ENCODE measurements at places on chromosomes 3 and 15.

DNA sequence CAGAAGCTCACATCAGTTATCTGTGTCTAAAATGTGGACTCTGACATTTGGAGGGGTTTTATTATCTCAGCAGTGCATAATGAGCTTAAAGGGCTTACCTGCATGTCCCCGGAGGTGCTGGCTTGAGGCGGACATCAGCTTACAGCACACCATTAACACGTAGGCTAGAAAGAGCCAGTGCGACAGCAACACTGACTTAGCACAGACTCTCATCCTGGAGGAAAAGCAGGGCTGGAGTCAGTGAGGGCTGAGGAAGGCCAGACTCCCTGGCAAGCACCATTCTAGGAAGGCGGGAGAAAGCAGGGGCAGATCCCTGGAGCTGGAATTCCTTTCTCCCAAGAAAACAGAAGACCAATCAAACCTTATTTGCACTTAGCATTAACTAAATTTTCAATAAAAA is 51.7 kb downstream of the TAFA4 start:
- no peak for DNase-seq

GRCh38 chr3:42717306-42717705 is 14.7 kb upstream of the HHATL start:
- no peak for DNase-seq

GRCh38 chr15:71611553-71612396 is 198.6 kb upstream of the NR2E3 start:
- DNase-seq = no peak

GRCh38 chr3:32597656-32598055 is 27.0 kb upstream of the DYNC1LI1 start:
- DNase-seq = no peak

GRCh38 chr3:136334209-136334608 is 84.1 kb downstream of the PCCB start:
- no peak for DNase-seq

DNA sequence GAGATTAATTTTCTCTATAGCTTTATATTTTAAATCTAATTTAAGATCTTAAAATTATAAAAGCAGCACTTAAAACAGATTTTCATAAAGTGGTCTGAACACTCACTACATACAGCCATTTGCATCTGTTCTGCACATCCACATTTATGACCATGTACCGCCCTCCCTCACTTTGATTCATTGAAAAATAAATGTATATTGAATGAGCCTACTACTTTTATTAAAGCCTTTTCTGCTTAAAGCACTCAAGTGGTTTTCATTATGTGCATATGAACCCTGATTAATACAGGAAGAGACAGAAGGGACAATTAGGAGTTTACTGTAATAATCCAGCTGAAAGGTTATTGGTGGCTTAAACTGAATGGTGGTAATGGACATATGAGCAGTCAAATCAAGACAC is 129.4 kb downstream of the DLG1 start:
- DNase-seq = no peak

DNA sequence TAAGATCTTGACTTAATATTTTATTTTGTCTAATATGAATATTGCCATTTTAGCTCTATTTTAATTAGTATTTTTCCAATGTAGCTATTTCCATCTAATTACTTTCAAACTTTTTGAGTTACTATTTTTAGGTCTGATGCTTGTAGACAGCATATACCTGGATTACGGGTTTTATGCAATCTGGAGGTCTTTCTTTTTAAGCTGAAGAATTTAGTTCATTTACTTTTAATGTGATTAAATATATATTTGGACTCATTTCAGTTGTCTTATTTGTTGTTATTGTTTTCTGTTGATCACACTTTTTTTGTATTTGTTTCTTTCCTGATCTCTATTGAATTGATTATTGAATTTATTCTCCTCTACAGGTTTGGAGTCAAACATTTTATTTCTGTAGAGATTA is 30.3 kb downstream of the THRB start:
- DNase-seq = no peak

GRCh38 chr3:142779591-142779990 is 55.8 kb downstream of the TRPC1 start:
- DNase-seq = no peak

GRCh38 chr3:14457999-14458398 is 55.6 kb downstream of the SLC6A6 start:
- DNase-seq = no peak

DNA sequence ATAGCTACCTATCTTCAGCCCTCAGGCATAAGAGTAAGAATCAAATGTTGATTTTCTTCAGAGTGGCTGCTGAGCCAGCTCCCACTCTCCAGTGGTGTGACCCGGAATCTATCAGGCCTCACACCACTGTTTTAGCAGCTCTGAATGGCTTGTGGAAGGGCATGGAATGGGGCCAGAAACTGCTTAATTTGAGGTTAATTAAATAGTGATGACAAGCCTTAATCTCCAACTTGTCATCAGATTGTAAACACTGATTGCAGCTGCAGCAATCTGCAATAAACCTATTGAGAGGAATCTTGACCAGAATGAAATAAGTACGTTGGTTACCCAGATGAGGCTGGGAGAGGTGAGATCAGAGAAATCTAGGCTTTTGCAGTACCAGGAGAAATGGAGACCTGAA is 317.4 kb downstream of the FHIT start:
- no peak for DNase-seq

GRCh38 chr3:131324923-131325322 is 56.7 kb upstream of the NUDT16 start:
- DNase-seq = no peak

- peak; percentile 41 for DNase-seq
Measured at GRCh38 chr3:46923559-46924350, 46.2 kb downstream of the PTH1R start.

DNA sequence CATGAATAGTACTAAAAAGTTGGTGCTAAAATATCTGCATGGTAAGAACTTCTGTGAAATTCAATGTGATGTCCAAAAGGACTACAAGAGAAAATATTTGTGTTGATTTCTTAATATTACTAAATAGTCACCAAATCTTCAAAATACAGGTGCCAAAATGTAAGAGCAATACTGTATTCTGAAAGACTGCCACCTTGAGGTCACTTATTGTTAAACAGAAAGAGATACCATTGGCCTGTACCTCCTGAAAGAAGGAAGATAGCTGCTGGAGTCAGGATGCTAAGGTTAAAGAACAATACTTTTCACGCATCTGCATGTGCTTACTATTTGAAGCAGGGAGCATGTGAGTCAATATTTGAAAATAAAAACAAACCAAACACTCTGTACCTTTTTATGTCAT is 72.0 kb upstream of the LSAMP start:
- DNase-seq = no peak

GRCh38 chr3:12553921-12554391 is 2.9 kb upstream of the MKRN2 start:
- DNase-seq = peak; percentile 38

- DNase-seq = no peak
Measured at GRCh38 chr15:74892931-74893330, 3.1 kb downstream of the MPI start.

DNA sequence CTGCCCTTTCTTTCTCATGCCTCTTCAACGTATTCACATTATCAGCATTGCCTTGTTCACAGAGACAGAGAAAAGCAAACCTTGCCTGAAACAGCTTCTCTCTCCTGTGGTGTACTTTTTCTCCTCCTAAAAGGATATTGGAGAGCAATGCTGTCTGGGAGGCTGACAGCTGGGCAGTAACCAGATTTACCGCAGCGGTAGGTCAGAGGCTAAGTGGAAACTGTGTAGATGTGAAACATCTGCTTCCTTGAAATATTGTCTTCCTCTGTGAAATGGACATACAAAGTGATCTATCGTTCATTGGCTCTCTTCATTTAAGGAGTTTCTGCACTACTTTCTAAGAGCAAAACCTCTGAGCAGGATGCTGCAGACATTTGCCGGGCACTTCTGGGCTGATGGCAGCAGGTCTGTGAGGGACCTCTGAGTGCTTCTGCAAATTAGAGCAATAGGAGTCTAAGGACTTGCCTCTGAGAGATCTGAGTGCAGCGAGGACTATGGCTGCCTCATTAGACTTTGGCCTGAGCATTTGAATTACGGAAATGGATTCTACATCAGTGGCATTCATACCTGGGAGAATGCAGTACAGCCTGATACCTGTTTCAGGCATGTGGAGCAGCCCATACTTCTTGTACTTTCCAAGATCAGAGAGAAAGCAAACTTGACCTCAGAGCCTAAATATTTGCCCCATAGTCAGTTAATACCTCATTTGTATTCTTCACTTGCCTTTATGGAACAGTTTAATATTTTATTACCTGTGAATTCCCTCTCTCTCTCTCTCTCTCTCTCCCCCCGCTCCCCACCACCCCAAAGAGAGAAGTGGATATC is 260.5 kb upstream of the TPRG1 start:
- DNase-seq = no peak

GRCh38 chr3:72630969-72631344 is 217.3 kb downstream of the SHQ1 start:
- no peak for DNase-seq

DNA sequence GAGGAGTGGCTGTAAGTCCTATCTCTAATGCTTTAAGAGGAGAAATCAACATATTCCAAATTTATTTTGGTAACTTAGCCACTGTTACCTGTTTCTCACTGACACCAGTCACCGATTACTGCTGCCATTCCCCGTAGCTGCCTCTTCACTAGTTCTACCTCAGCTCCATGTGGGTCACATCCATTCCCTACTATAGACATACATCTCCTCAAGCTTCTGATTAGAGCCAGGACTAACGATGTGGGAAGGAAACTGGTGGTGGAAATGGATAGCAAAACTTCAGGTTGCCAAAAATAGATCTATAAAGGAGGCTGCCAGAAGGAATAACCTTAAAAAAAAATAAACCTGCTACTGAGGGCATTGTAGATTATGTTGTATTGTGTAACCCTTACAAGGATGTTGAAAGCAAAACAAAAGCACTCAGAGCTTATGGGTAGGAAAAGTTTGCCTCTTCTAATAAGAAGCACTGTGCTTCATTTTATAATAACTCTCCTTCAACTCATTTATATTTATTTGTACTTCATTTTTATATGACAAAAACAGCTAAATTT is 56.0 kb downstream of the KAT2B start:
- no peak for DNase-seq

DNA sequence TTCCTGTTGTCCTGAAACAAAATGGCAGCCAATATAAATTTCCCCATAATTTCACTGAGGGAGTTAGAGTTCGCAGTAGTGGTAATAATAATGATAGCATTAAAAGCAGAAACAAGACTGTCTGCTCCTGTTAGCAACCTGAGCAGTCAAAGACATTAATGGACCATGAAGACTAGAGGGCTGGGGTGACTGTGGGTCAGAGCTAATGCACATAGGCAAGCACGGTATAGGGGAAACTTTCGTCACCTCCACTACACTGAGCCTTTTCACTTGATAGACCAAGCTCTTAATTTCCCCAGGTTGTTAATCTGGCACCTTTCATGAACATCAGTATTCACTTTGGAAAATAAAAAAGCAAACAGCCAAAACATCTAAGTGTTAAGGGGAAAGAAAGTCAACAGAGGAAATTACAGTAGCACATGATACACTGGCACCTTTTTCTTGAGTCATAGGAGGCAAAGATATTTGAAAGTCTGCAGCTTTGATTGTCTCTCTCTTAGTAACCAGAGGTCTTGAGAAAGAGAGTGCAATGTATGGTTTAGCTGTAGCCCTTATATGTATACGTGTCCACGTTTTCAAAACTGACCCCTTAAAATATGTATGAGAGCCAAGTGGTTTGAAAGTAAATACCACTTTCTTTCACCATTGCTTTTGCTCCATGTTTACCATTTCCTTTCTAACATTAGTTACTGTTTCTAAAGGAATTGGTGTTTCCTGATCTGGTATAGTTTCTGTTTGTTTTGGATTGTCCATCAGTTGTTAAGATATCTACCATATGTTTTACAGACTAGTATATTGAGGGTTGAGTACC is 104.8 kb downstream of the FILIP1L start:
- no peak for DNase-seq

GRCh38 chr15:59632714-59633113 is 21.1 kb downstream of the GCNT3 start:
- DNase-seq = no peak

DNA sequence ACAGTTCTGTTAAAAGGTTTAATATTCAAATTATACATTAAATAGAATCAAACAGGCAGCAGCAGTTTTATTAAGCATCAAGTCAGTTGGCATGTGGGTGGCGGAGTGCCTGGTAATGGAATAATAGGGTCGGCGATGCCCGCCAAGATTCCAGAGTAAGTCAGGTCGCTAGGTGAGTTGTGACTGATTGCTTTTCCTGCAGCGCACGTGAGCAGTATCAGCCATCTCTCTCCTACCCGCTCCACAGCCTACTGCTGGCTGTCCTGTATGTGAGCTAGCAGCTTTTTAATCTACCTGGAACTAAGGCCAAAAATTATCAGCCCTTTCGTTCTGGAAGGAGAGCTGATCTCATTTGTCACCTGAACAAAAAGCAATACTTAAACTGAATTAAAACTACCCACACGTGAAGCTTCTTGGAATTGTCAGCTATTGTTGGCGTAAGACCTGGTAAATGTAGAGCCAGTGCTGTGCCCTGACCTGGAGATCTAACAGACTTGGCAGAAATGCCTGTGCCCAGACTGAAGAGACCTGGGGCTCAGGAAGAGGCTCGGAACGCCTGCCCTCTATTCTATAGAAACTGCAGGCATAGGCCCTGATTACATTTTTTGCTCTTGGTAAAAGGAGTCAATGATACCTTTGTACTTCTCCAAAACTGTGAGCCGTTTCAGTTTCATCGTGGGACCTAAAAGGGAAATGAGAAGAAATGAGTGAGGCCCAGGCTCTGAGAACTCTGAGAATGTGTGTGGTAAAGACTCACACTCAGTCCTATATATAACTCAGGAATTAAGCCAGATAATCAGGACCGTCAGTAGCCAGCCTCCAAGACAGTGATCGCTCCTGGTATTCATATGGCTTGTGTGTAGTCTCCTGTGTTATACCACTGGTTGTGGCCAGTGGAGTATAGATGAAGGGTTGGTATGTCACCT is 21.9 kb downstream of the IDH3A start:
- DNase-seq = no peak

DNA sequence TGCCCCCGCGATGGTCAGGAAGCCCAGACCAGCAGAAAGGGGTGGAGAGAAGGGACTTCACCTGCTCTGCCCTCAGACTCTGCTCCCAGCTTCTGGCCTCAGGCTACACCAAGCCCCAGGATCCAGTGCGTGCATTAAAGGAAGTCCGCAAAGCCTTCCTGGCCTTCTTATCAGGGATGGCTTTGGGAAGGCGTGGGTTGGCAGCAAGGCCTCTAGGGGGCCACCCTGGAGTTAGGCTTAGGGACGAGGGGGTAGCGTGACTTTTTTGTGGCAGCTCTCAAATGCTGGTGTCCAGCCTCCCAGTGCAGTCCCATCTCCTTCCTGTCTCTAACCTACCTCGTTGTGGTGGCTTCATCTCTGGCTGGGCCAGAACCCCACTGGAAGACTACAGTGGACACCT is 18.9 kb upstream of the RPL29 start:
- DNase-seq = no peak

GRCh38 chr3:121595765-121596406 is 2.7 kb downstream of the FBXO40 start:
- DNase-seq = no peak

DNA sequence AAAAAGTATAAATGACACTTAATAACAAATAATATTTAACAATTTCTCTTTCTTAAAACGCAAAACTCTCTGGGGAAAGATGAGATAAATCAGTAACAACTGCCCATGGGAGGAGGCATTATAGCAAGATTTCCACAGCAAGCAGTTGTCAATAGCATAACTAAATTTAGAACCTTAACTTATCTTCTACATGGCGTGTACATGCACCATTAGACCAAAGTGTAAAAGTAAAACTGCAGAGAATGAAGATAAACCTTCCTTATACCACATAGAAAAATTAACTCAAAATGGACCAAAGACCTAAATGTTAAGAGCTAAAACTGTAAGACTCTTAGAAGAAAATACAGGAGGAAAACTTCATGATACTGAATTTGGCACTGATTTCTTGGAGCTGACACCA is 39.9 kb downstream of the MYO5A start:
- no peak for DNase-seq

- DNase-seq = no peak
Measured at GRCh38 chr3:194042927-194043326, 93.0 kb upstream of the HES1 start.

Measured in stimulated activated naive CD8-positive, alpha-beta T cell treated with anti-CD3 and anti-CD28 coated beads, Interleukin-15, Interleukin-2, amounts not matched to agents 100 U/mL and 50 U/mL, for 24 hours (primary cell).